Ureter (tissue), 1 donor: ENCODE measurements at places on chromosomes 2 and 18. TPM values are rescaled to one million over a fixed set of nuclear protein-coding genes. Genes with fewer than 3 reads are reported as not detected.

The BOLL gene
- total RNA-seq = not detected

The ACTG2 gene
- 918 TPM for total RNA-seq

The SH2D6 gene
- total RNA-seq = 0.75 TPM

The DSG2 gene
- total RNA-seq = 93.1 TPM

DNA sequence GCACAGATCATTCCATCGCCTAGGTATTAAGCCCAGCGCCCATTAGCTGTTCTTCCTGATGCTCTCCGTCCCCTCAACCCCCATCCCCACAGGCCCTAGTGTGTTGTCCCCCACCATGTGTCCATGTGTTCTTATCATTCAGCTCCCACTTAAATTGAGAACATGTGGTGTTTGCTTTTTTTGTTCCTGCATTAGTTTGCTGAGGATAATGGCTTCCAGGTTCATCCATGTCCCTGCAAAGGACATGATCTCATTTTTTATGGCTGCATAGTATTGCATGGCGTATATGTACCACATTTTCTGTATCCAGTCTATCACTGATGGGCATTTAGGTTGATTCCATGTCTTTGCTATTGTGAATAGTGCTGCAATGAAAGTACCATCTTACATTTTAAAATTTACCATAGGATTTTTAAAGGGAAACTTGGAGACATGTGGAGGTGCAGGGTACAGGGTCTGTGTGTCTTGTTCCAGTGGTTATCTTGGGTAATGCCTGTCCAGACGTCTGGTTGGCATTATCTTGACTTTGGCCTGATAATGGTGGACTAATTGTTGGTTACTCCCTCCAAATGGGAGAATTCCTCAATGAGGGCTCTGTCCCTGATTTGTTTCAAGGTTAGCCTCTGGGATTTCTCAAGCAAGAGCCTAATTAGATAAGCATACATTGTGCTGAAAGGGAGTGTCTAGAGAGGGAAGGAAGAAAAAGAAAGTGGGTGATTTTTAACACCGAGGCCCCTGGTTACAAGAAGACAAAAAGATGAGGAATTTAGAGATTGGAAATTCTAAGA is 21.6 kb downstream of the KLHL23 start:
- no peak for DNase-seq

- DNase-seq = no peak
Observed at GRCh38 chr18:45464619-45465018, 150.7 kb upstream of the SLC14A2 start.

GRCh38 chr2:106085181-106085940 is 108.7 kb downstream of the UXS1 start:
- no peak for DNase-seq

DNA sequence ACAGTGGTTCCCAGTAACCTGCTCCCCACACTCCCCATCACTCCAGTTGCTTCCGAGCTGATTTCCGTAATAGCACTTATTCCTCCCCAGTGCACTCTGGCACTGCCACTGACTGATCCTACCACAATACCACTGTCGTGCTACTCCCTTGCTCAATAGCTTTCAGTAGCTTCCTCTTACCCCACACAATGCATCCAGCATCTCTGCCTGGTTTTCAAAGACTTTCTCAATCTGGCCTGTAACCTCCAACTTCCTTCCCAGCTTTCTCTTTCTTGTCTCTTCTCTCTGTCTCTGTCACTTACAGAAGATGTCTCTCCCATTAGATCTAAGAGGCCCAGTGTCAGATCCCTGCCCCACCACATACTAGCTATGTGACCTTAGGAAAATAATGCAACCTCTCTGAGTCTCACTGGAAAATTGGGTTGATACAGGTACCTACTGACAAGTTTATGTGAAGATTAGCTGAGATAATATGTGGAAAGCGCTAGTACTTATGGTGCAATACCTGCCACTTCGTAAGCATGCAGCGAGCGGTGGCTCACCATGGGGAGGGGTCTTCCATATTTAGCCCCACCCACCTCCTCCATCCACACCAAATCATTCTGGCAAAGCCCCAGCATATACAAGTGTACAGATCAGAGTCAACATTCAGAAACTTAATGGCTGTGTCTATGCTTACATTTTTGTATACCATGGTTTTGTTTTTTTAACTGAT is 36.7 kb downstream of the SFXN5 start:
- DNase-seq = no peak

GRCh38 chr2:174121175-174121574 is 127.2 kb downstream of the OLA1 start:
- no peak for DNase-seq

DNA sequence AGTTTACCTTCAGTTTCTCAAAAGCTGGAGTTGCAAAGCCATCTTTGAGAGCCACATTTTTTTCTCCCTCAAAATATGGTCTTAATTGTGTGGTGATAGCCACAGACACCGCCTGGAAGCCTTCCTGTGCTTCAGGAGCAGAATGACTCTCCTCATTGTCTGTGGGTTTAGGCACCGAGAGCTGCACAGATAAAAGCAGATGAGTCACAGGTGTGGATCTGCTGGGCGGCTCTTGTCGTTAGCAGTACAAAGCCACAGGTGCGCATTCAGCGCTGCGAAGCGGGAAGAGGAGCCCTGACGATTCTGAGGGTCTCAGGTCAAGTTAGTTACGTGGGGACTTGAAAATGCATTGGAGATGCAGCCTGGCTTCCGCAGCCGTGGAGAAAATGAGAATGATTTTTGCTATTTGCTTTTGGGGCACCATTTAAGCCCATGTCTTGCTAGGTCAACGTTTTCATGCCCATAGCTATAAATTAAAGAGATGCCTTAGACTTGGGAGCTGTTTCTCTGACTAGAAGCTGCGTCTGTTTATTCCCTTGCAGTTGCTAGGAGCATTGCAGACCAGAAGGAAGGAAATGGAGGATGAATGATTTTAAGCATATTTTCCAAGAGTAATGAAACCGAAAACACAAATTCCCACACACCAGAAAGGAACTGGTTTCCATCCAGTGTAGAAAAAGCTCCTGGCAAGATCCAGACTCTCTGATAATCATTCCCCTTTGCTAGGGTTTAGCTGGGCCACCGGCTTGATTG is 51.5 kb downstream of the KLHL29 start:
- no peak for DNase-seq

- DNase-seq = no peak
Observed at GRCh38 chr2:195608768-195609454, 48.1 kb upstream of the SLC39A10 start.

DNA sequence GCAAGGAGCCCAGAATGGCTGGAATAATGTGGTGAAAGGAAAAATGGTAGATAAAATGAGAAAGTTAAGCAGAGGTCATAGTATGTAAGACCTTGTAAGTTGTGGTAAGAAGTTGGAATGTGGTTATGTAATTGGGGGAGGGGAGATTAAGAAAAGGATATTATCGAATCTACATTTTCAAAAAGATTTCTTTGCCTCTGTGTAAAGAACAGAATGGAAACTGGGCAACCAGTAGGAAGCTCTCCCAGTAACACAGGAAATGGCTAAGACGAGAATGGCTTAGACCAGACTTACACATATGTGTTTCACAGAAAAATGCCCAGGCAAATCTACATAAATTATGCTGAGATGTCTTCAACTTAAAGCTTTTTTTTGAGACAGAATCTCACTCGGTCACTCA is 13.2 kb downstream of the MEMO1 start:
- no peak for DNase-seq

DNA sequence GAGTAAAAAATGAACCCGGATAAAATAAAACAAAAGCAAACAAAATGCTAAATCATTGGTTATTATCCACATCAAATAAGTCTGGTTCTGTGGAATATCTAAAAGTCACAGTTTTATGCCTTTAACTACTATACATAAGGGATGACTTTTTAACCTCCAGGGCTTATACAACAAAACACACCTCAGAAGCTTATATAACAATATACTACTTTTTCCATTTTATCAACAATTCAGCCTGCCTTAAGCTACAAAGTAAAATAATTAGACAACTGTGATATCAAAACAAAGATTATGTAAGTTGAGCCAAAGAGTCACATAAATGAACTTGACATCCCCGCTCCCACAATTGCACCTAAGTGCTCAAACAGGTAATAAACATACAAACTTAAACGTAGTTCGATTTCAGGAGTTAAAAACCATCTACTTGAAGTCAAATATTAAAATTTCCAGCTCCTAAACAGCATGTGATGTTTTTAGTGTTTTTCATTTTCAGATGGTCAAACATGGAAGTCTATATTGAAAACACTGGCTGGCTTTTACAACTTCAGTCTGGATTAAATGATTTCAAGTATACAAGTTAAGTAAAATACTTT is 54.7 kb downstream of the ATIC start:
- no peak for DNase-seq

- DNase-seq = no peak
Observed at GRCh38 chr2:37877457-37878315, 47.4 kb upstream of the RMDN2 start.

DNA sequence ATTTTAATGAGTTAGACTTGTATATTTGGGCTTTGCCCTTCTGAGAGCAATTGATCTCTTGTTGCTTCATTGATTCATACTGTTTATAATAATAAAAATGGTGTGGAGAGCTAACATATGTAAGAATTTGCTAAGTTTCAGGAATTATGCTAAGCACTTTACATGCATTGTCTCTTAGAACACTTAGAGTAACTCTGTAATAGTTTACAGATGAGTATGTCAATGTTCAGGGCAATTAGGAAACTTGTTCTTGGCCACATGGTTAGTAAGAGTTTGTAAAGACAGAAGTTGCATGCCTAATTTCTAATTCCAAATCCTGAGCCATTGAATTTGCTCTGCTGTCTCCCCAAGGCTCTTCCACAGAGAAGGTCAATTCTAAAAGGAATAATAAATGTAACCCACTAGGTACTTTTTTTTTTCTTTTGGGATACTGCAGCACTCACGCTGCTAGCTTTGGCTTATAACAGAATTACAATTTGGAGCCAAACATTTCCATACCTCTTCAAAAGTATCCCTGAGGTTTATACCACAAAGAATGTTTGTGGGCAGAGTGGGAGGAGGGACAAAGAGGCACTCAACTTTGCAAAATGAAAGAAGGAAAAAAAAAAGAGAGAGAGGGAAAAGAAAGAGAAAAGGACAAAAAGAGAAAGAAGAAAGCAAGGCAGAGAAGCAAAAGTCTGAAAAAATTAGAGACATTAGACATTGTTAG is 232.4 kb downstream of the CALCRL start:
- DNase-seq = no peak
